ENCODE measurements at places on chromosomes 6 and 20.

DNA sequence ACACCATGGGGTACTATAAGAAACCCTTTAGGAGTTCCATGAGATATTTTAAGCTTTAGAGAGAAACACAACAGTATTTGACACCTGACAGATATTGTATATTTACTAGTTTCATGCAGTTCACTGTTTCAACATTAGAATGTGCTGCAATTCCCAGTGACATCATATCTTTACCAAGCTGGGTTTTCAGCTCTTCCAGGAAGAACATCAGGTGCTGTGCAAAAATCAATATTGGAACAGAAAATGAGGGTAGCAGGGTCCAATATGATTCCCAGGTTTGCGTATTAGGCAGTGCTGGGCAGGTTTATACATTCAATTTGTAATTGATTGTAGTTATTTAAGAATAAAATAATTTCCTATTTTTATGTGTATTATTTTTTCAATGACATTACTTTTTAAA, 500.0 kb upstream of the EPHA7 start:
- DNase-seq, result no peak

GRCh38 chr6:136897071-136897470, 25.0 kb upstream of the SLC35D3 start:
- DNase-seq, result no peak

GRCh38 chr6:44049163-44049988, 77.9 kb downstream of the MRPL14 start:
- no peak for DNase-seq

DNA sequence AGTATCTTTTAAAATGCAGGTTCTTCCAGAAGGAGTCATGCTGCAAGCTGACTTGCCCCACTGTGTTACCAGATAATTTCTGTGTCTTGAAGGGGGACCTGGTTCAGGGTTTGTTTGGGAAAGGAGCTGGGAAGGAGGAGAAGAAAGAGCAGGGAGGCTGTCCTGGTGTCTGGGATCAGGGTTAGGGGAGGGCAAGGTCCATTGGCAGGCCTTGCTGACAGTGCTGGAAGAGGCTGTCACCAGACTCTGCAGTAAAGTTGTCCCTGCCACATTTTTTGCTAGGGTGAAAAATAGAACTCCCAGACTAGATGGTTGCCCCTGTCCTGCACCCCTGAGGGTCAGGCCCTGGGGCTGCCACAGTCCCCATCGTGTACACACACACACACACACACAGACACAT, 14.9 kb downstream of the GLP1R start:
- no peak for DNase-seq

- DNase-seq, result no peak
These were observed 258.5 kb downstream of the EYA4 start for GRCh38 chr6:133499662-133500061.

DNA sequence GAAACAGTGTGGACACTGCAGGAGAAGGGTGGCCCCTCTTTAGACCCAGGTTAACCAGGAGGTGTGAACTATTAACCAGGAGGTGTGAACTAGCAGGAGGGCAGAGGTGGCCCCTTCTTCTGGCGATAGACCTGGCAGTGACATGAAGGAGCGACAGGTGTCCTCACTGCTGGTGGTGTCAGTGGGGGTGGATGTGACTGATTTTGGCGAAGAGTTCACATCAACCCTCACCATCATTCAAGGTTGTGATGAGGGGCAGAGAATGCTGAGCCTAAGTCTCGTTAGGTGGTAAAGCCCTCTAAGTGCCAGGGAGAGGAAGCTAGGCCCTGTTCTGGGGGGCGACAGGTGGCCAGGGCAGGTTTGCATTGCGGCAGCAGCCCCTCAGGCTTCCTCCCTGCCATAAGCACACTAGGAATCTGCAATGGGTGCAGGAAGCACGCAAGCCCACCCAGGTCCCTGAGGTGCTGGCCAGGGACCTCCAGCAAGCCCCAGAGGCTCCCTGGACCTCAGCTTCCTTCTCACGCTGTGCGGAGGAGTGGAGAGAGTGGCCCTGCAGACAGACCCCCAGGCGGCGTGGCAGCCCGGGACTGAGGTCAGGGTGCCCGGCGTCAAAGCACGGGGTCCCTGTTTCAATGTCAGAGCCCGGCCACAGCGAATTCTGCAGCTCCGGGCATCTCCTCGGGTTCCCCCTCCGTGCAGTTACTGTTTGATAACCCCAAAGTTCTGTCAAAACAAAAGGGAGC, 13.7 kb downstream of the NPEPL1 start:
- DNase-seq, result no peak

DNA sequence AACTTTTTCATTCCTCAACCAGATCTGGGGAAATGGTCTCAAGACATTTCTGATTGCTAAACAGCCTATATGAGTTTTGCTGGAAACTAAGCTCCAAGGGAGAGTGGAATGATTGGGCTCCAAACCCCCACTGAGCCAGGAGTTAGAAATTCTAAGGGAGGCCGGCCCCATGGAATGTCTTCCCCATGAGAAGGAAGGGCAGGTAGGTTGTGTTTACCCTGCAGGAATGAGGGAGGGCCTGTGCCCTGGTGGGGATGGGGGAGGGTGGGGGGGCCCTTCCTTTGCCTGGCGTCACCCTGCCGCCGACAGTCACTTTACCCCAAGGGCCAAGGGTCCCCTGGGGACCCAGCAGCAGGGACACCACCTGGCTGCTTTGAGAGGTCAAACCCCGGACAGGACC, 298.9 kb downstream of the TFAP2C start:
- DNase-seq, result no peak
